ENCODE measurements at places on chromosomes 16 and 17.
A peak's percentile ranks its signal among the peaks of the same experiment; 100 is the strongest.

DNA sequence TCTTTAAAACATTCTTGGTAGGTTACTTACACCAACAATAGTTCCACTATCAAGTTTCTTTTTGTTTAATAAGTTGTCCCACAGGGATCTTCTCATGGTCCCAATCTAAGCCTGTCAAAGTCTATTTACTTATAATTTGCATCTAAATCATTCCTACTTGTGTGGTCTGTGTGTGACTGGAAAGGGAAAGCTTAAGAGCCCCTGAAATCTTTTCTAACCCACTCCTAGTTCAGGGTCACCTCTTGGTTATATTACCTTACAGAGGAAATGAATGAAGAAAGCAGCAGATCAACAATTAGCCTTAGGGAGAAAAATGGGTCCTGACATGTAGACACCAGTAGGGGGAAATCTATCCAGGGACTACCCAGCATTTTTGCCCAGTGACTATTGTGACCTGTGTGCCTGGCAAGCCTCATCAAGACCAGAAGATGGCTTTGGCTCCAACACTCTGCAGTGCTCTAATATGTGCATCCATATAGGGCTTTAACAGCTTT lies 110.4 kb upstream of the HAS3 start:
- DNase-seq = no peak

- no peak for DNase-seq
Measured at GRCh38 chr17:49003557-49004511, 6.6 kb downstream of the IGF2BP1 start.

GRCh38 chr16:55437625-55438024 lies 41.4 kb upstream of the MMP2 start:
- DNase-seq = no peak

DNA sequence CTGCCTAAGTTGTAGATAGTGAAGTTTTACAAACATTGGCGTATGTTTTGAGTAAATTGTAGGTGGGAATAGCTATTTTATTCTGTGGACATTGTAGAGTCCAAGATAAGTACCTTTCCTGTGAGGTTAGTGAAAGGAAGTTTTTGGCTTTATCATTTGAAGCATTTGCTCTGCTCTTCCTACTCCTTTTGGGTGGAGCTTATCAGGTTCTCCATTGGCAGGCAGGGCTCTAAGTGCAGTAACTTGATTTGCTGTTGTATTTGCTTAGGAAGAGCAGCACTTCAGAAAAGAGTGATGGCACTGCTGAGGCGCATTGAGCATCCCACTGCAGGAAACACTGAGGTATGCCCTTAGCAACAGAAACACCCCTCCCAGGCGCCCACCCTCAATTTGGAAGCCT lies 70.1 kb downstream of the OMG start:
- DNase-seq = no peak

- DNase-seq = no peak
Measured at GRCh38 chr17:73976147-73976546, 227.3 kb upstream of the RPL38 start.

DNA sequence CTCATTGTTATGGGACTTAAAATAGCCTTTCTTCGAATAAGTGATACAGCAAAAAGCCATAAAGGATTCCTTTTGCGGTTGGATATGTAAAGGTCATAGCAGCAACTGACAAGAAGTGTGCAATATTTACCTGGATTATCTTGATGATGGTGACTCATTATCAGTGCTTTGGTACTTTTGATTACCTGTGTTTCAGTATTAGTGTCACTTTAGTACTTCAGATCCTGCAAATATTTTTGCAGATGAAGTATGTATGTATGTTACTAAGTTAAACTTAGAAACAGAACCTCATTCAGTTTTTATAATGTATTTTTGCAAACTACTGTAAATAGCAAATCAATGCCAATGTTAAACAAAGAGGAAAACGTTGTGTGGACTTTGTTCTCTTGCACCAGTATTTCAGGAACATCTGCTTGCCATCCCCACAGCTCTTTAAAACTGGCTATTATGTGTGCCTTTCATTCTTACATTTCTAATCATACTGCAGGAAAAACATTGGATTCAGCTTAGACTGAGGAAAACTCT lies 10.5 kb downstream of the CNEP1R1 start:
- no peak for DNase-seq

DNA sequence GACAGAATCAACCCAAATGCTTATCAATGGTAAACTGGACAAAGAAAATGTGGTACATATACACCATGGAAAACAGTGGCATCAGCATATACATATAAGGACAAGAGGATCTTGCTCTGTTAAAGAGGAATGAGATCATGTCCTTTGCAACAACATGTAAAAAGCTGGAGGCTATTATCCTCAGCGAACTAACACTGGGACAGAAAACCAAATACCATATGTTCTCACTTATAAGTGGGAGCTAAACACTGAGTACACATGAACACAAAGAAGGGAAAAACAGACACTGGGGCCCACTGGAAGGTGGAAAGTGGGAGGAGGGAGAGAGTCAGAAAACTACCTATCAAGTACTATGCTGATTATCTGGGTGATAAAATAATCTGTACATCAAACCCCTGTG lies 447.3 kb upstream of the MAF start:
- no peak for DNase-seq

DNA sequence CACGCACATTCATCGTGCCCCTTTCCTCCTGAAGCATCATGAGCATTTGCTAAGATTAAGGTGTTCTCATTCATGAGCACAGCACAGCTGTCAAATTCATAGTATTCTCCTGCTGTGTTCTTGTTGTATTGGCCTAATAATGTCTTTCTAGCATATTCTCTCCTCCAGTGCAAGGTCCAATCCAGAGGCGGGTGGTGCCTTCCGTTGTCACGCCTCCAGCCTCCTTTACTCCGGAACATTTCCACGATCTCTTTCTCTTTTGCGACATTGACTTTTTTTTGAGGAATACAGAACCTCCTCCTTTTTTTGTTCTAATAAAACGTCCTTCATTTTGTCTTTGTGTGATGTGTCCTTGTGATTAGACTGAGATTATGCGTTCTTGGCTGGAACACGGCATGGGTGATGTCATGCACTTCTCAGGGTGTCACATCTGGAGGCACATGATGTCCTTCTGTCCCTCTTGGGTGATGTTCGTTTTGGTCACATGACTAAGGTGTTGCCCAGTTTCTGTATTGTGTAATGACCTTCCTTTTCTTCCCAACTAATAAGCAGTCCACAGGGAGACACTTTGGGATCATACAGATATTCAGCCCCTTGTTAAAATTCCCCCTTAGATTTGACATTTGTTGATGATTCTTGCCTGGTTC lies 66.3 kb downstream of the CLEC16A start:
- no peak for DNase-seq

DNA sequence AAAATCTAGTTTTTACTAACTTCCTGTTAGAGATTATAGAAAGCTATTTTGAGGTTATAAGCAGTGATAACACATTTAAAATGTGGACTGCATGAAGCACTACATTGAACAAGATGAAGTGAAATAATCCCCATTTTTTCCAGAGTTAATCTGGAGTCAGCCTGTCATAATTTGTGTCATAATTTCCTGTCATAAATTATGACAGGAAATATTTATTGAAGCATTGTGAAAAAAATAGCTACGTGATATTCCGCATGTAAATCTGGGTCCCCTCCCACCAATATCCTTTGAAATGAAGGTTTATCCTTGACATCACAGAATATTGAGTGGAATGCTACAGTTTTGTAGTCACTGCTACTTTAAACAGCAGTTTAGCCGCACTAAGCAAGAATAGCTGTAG lies 40.1 kb downstream of the OMG start:
- DNase-seq = no peak

DNA sequence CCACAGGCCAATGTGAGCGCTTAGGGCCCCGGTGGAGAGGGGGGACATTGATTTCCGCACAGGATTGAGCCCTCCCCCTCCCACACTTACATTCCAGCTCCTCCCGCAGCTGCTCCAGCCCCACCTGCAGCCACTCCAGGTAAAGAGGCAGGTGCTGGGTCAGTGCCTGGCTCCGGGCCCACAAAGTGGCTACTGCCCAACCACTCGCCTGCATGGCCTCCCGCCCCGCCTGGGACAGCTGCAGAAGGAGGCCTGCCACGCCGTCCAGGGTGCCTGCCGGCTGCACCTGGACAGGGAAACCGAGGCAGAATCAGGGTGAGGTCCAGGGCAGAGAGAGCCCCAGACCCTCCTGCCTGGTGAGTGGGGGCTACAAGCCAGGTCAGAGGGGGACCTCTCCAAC lies 46.3 kb downstream of the RMI2 start:
- DNase-seq = no peak

GRCh38 chr17:31609996-31610910 lies 218.8 kb downstream of the RAB11FIP4 start:
- DNase-seq = no peak

GRCh38 chr17:10316801-10317542 lies 55.8 kb downstream of the MYH13 start:
- peak; percentile 23 for DNase-seq

DNA sequence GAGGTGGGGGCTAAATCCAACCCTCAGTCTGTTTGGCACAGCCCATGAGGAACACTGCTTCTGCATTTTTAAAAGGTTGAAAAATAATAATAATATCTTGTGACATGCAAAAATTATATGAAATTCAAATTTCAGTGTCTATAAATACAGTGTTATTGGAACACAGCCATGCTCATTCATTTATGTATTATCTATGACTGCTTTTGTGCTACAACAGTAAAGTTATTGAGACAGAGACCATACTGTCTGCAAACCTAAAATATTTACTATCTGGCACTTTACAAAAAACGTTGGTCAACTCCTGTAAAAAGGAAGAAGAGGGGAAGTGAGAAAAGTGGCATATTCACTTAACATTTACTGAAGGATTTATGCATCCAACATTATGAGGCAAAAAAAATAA lies 3.1 kb downstream of the ABCA5 start:
- no peak for DNase-seq

DNA sequence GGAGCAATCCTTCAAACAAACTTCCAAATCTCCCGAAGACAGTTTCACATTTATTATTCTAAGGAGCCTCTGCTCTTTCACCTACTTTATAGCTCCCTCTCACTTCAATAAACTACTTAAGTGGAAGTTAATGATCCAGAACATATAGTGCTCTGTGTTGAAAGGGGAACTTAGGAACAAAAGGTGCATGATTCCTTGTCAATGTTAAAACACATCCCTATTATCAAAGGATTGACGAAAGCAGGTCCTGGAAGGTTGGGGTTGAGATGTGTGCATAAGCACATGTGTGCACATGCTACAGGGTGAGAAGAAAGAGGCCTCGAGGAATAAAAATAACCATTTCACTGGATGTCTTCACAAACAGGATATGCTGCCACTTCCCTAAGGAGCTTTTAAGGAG lies 170.3 kb downstream of the SLC39A11 start:
- no peak for DNase-seq

DNA sequence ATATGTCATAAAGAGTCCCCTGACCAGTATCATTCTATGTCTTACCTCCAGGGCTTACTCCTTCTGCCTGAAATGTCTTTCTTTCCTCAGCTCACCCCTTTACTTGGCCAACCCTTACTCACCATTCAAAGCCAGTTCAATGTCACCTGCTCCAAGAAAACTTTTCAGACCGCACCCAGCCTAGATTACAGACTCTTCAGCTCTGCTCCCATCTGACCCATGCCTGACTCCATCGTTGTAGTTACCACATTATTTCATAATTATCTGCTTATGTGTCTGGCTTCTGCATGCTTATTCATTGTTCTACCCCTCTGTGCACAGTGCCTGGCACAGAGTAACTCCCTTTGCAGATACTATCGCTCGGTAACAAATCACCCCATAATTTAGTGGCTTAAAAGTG lies 62.5 kb upstream of the TOB1 start:
- DNase-seq = no peak

GRCh38 chr16:89579351-89579750 lies 3.8 kb downstream of the CPNE7 start:
- no peak for DNase-seq

GRCh38 chr16:73142053-73142854 lies 94.3 kb upstream of the ZFHX3 start:
- no peak for DNase-seq

GRCh38 chr16:74732707-74733350 lies 32.2 kb upstream of the MLKL start:
- DNase-seq = no peak

- peak; percentile 93 for DNase-seq
Measured at GRCh38 chr17:59786536-59787319, 79.3 kb downstream of the VMP1 start.

GRCh38 chr16:70418993-70419318 lies 19.9 kb downstream of the ST3GAL2 start:
- no peak for DNase-seq

GRCh38 chr17:79633154-79633553 lies 22.3 kb upstream of the RBFOX3 start:
- DNase-seq = no peak

DNA sequence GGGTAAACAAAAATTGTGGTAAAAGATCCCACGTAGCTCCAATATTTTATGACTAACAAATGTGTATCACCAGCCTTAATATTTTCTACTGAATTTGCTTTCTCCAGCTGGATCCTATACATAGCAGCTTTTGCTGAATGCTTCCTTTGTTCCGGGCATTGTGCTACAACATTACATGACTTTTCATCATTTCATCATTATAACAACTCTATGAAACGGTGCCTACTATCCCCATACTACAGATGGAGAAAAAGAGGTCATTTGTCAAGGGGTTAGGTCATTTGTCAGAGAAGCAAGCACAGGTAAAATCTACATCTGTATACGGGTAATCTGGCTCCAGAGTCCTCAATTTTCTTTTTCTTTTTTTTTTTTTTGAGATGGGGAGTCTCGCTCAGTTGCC lies 74.3 kb downstream of the KANSL1 start:
- DNase-seq = no peak

DNA sequence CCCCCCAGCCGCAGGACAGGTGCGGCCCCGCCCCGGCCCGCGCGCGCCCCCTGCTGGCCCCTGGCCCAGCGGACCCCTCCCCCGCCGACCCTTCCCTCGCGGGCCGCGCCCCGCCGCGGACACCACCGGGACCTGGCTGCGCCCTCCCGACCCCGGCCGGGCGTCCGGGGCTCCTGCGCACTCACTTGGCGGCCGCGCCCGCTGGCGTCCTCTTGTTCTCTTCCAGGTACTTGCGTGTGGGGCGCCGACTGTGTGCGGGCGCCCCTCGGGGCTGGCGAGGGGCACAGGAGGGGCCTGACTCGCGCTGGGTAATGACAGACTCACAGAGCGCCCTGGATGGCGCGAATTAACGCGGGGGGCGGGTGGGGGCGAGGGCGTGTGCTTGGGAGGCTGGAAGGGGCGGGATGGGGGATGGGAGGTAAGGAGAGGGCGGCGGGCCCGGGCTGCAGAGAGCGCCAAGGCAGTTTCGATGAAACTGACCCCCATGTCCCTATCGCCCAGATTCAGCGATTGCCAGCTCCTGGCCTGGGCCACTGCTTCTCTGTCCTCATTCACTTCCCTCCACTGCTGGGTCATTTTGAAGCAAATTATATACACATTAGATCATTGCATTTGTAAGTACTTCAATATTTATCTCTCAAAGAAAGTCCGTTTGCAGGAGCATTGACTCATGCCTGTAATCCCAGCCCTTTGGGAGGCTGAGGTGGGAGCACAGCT lies 445 bp upstream of the DBNDD1 start:
- DNase-seq = peak; percentile 26

DNA sequence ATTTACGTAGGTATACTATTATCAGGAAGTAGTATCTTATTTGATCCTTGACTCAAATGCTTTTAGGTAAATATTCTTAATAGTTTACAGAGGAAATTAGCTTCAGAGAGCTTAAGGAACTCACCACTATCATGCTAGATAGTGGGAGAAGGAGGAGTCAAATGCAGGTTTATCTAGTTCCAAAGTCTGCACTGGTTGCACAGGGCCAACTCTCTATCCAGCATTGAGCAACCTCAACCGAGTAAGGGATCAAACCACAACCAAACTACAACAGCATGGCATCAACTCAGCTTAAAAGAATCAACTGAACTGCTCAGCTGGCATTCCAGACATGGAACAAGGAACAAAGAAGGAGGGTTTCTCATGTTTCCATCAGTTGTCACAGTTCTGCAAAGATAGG lies 306.0 kb downstream of the MAF start:
- DNase-seq = no peak
